ENCODE measurements at places on chromosomes 16 and 17.

DNA sequence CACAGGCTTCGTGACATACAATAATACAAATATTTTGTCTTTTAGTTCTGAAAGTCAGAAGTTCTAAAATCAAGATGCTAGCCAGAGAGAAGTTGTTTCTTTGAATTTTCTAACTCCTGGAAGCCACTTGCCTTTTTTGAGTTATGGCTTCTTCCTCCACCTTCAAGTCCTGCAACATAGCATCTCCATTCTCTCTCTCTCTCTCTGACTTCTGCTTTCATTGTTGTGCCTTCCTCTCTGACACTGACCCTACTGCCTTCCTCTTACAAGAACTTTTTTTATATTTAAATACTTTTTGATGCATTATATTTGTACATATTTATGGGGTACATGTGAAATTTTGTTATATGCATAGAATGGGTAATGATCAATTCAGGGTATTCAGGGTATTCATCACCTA, 205.9 kb downstream of the MAP2K6 start:
- DNase-seq, result no peak

GRCh38 chr17:21548236-21548635, 144.1 kb upstream of the KCNJ18 start:
- no peak for DNase-seq

GRCh38 chr16:11205754-11206581, 50.0 kb downstream of the SOCS1 start:
- no peak for DNase-seq

GRCh38 chr17:33105911-33106310, 114.3 kb downstream of the SPACA3 start:
- DNase-seq, result no peak

DNA sequence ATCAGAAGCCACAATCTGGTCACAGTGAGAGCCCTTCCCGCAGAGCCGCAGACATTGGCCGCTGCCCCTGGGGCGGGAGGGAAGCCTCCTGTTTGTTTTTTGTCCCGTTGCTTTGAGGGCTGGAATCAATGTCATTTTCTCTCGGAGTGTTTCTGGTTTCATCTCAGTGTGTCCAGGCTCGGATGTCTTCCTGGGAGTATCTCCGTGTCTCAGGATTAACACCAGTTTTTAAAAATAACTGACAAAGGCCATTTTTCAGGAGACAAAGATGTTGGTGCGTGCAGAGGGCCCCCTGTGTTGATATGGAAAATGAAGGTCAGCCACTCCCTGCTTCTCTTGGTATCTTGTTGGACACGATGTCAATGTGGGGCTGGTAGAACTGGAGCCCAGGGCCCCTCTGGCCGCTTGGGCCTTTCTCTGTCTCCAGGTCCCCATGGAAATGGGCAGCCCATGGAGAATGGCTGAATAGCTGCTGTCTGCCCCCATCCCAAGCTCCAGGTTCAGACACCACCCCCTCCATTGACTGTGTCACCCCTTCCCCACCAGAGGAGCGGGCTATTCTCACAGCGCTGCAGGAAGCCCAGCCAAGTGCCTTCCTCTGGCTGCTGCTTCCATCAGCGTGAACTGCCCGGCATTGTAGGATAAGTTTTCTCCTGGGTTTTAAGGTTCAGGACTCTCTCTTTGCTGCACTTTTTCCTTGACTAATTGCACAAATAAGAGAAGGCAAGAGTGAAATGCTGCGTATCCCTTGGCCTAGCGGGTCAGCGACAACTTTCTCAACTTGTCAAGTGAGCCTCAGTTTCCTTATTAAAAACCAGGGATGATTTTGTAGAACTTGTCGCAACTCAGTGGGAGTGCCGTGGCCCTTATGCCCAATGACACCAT, 72.2 kb upstream of the METTL9 start:
- DNase-seq, result no peak

- no peak for DNase-seq
These were observed 47.2 kb downstream of the MED13 start for GRCh38 chr17:62017912-62018311.

GRCh38 chr16:67040166-67040565, 11.2 kb downstream of the CBFB start:
- no peak for DNase-seq

GRCh38 chr17:49703557-49704277, 4.0 kb downstream of the SLC35B1 start:
- no peak for DNase-seq

GRCh38 chr16:75224306-75225082, 5.7 kb downstream of the CTRB1 start:
- no peak for DNase-seq

GRCh38 chr17:79789943-79790804, 6.7 kb downstream of the CBX8 start:
- DNase-seq, result no peak

- DNase-seq, result no peak
These were observed 163.7 kb upstream of the CHMP6 start for GRCh38 chr17:80827646-80828643.

DNA sequence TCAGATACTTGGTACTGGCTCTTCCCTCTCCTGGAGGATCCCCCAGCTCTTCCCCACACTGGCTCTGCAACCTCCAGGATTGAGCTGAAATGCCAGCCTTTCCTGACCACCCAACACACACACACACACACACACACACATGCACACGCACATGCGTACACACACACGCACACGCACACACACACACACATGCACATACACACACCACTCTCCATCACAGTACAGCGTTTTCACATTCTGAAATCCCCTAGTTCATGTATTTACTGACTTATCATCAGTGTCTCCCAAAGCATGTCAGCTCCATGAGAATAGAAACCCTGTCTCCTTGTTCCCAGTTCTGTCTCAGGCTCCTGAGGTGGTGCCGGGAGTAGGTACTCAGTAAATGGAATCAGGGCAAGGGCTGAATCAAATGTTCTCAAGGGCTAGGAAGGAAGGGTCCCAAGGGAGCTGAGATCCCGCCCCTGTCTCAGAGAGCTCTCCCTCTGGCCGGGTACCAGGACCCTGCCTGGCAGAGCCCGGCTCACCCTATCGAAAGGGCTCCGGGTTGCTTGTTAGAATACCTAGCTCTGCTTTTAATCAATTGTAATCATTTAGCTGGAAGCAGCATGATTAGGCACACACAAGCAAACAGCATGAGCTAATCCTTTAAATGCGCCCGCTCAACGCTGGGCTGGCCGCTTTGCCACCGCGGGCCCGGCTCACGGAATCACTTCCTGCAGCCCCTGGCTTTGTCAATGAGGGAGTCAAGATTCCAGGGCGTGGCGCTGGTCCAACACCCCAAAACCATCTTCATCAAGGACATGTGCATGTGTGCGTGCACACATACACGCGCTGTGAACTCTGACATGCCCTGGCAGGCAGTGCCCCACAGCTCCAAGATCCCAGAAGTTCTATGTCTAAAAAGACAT, 140.7 kb downstream of the C16orf78 start:
- DNase-seq, result no peak

DNA sequence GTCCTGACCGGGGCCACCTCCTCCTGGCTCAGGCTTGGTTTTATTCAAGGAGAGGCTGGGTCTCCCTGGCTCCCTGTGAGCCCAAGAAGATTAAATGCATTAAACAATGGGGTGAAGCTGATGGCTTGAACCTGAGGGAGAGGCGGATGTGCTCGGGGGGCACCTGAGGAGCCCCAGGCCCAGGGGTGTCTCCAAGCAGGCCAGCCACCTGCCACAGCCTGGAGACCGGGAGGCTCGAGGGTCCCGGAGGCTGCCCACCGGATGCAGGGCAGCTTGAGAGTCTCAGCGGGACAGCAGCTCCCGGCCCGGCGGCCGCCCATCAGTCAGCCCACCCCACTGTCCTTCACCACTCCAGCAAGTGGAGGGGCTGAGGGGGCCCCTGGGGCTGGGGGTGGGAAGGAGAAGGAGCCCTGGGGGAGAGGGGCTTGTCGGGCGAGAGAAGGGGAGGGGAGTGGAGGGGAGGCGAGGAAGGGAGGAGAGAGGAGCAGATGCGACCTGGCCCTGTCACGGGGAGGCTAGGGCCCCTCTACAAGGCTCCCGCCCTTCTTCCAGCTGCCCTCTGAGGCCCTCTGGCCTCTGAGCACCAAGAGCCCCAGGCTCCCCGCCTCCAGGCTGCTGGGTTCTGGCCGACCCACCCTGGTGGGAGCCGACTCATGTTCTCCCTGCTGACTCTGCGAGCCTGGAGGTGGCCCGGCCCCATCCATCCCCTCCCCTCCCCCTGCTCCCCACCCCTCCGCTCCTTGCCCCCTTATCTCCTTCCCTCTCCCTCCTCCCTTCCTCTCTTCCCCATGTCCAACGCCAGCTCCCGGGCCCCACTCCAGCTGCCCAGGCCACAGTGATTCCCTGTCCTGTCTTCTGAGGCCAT, 13.2 kb downstream of the CD7 start:
- DNase-seq, result no peak

GRCh38 chr16:11157143-11157542, 98.9 kb downstream of the SOCS1 start:
- DNase-seq, result no peak

DNA sequence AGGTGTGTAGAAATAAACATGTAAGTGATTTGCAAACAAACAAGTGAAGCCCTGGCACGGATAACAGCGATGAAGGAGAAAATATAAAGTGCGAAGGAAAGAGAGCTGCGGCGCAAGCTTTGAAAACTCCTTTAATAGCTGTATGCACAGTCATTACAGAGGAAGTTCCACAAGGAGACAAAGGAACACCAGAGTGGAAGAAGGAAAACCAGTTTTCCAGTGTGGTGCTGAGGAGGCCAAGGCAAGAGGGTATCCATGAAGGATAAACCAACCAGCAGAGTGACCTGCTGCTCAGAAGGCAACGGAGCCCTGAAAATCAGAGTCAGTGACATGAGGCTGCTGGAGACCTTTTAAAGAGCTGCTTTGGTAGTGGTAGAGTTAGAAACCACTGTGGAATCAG, 24.4 kb downstream of the METTL16 start:
- DNase-seq, result no peak

DNA sequence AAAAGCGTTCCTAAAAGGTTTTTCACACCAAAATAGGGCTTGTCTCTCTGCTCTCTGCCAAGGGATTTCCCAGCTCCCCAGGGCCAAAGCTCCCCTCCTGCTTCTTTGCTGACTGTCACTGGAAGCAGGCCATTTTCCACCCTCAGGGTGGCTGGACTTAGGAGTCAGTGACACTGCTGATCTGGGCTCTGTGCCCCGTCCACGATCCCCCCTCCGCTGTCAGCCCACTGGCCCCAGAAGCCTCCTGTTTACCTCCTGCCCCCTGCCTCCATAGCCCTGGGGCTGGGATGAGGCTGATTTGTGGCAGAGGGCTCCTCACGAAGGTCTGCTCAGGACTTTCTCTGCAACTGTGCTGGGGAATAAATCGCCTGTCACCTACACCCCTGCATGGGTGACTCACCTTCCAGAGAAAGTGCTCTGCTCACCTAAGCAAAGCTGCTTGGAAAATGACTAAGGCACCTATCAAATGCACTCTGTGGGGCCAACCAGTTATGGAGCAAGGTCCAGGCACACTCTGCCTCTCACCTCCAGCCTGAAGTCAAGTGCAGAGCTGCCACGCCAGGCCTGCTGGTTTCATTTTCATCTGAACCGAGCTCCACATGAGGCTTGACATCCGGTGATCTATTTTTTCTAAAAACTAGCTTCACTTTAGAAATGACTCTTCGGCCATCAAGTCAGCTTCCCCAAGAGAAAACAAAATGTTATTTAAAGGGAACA, 4.9 kb downstream of the MAP3K14 start:
- DNase-seq, result peak; percentile 85

DNA sequence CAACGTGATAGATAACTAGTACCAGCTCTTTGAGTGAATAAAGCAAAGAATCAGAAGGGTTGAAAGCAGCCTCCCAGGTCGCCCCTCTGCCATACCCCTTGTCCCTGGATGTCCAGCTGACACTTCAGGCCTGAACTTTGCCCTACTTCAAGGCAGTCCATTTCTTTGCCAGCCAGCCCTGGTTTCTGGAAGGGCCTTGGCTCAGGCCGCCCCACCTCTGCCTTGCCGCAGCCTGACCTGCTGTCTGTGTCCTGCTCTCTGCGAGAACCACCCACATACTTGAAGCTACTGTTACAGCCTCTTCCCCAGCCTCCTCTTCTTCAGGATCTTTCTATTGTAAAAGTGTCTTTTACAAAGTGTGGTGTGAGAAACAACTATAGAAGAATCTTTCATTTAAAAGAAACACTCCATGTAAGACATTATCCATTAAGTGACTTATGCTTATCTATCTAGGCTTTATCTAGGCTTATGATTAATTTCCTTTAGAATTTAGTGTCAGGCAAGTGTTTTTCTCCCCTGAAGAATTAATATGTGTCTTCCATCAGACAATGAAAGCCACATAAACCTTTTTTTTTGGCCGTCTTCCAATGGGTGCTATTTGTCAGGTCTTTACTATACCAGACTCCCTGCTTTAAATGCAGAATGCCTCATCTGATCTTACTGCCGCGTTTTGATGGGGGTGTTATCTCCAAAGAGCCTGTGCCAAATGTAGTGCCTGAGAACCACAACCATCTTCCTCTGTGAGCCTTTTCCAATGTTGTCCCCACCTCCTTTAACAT, 133.9 kb downstream of the SOCS1 start:
- DNase-seq, result no peak

- DNase-seq, result no peak
These were observed 50.7 kb upstream of the CLEC18B start for GRCh38 chr16:74472010-74472409.

DNA sequence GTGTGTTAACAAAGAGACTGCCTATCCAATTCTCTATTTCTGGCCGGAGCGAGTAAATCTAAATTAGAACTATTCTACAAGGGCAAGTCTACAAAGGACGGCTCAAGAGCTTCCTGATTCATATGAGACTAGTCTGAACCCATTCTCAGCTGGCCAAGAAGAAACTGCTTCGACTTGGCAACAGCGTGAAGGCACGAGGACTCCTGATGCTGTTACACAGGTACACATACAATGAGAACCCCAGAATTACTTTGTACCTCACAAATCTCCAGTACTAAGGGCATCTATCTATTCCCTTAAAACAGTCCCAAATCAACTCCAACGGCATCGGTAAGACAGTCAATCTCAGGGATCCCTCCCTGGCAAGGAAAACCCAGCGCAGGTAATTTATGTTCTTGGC, 1.5 kb downstream of the CRK start:
- DNase-seq, result no peak

Measured in stimulated activated CD4-positive, alpha-beta T cell treated with anti-CD3 and anti-CD28 coated beads, Interleukin-4, amount 100 ng/mL, for 48 hours (primary cell).